Cardiac atrium fibroblast (primary cell): ENCODE measurements at places on chromosomes 3 and 15. TPM values are rescaled to one million over a fixed set of nuclear protein-coding genes. Genes with fewer than 3 reads are reported as not detected.

PPP4R2 gene
- 37.9 and 43.3 TPM in 2 replicates for total RNA-seq

GOLGA8K gene
- total RNA-seq, result not detected in 2 replicates

TGFBR2 gene
- total RNA-seq, result 336 and 339 TPM in 2 replicates

GATA2 gene
- 7.3 and 8.1 TPM in 2 replicates for total RNA-seq

CAMK1 gene
- total RNA-seq, result 25.1 and 30.7 TPM in 2 replicates

TMEM45A gene
- total RNA-seq, result 174 and 277 TPM in 2 replicates

GP5 gene
- under 0.01 TPM in 1 of 2 replicates, not detected in the other for total RNA-seq

EXD1 gene
- total RNA-seq, result not detected in 2 replicates

CCDC80 gene
- 464 and 572 TPM in 2 replicates for total RNA-seq

SERPINI2 gene
- not detected in 2 replicates for total RNA-seq

KBTBD12 gene
- not detected in 2 replicates for total RNA-seq

BFSP2 gene
- not detected in 2 replicates for total RNA-seq

TMCO5A gene
- total RNA-seq, result not detected in 2 replicates

TRAT1 gene
- total RNA-seq, result not detected in 2 replicates

DUOX2 gene
- not detected in 2 replicates for total RNA-seq

GOLGA8Q gene
- 1.6 TPM in 1 of 2 replicates, not detected in the other for total RNA-seq

RTP3 gene
- not detected in 2 replicates for total RNA-seq

GOLGA8T gene
- not detected in 2 replicates for total RNA-seq

KLHL40 gene
- not detected in 2 replicates for total RNA-seq

CFAP20DC gene
- total RNA-seq, result 4.5 and 7.2 TPM in 2 replicates

OCA2 gene
- total RNA-seq, result not detected in 2 replicates

ECE2 gene
- not detected in 2 replicates for total RNA-seq

MFGE8 gene
- total RNA-seq, result 144 and 208 TPM in 2 replicates

NR2E3 gene
- total RNA-seq, result not detected in 2 replicates

HES1 gene
- total RNA-seq, result 24.1 and 40.4 TPM in 2 replicates

GPR176 gene
- total RNA-seq, result 70.0 and 108 TPM in 2 replicates

WDR49 gene
- total RNA-seq, result not detected in 2 replicates

ISLR gene
- total RNA-seq, result 89.9 TPM in 2 replicates

CFAP44 gene
- 0.81 and 0.90 TPM in 2 replicates for total RNA-seq

NTRK3 gene
- 0.16 and 2.3 TPM in 2 replicates for total RNA-seq

P2RY13 gene
- total RNA-seq, result not detected in 2 replicates

PLA1A gene
- not detected in 2 replicates for total RNA-seq

IGSF10 gene
- total RNA-seq, result 2.1 and 3.4 TPM in 2 replicates

CADM2 gene
- not detected in 2 replicates for total RNA-seq

SH3GL3 gene
- total RNA-seq, result 0.32 TPM in 1 of 2 replicates, not detected in the other

PAQR9 gene
- total RNA-seq, result not detected in 2 replicates

PDZRN3 gene
- 14.4 and 23.2 TPM in 2 replicates for total RNA-seq

LTF gene
- total RNA-seq, result under 0.01 and 23.3 TPM in 2 replicates

BCHE gene
- total RNA-seq, result 2.3 and 2.4 TPM in 2 replicates

C2CD4B gene
- 1.1 and 3.4 TPM in 2 replicates for total RNA-seq

FETUB gene
- not detected in 2 replicates for total RNA-seq

STRIT1 gene
- not detected in 2 replicates for total RNA-seq

TMEM158 gene
- total RNA-seq, result 11.8 and 26.5 TPM in 2 replicates

TTC21A gene
- 0.90 and 1.8 TPM in 2 replicates for total RNA-seq

ATP13A5 gene
- total RNA-seq, result not detected in 2 replicates

MESP2 gene
- 0.65 TPM in 1 of 2 replicates, not detected in the other for total RNA-seq
